H1 (cell line): ENCODE measurements at places on chromosomes 12 and 14. TPM values are rescaled to one million over a fixed set of nuclear protein-coding genes. Genes with fewer than 3 reads are reported as not detected.

- peak; percentile 33 for DNase-seq
These were observed 508.6 kb downstream of the FLRT2 start for GRCh38 chr14:86038387-86039042.

DNA sequence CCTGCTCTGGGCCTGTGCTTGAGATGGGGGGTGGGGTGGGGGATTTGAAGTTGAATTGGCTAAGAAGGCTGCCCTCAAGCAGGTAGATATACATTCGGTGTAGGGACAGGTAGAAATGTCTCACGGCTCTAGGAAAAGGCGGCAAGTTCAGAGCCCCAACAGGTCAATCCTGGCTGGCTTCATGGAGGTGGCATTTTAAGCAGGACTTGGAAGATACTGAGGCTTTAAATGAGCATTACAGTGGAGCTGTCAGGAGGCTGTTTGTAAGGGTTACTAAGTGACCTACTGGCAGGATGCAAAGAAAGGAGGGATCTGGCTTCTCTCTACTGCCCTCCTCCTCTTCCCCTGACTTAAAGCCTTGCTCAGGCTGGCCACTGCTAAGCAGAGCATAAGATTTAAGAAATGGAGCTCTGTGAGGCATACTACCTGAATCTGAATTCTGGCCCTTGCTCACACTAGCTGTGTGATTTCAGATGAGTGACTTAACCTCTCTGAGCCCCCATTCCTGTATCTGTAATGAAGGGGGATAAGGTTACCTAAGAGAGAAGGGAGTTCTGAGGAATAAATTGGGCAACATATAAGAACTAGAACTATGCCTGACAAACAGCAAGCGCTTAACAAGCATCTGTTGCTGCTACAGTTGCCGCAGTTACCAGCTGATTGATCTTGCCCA, 61.6 kb downstream of the SLC24A4 start:
- no peak for DNase-seq

GRCh38 chr12:106147956-106148355, 9.2 kb upstream of the NUAK1 start:
- DNase-seq, result no peak

DNA sequence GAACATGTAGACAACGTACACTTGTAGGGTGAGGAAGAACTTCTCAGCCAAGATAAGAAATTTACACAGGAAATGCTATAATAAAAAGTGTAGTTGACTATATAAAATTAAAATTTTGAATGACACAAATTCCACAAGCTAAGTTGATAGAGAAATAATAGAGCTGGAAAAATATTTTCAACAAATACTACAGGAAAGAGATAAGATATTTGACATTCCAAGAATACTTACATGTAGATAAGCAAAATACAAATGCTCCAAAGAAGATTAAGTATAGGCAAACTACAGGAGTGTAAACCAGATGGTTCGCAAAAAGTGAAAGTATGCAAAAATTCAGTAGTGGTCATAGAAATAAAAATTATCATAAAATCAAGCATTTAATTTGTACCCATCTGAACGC, 49.2 kb upstream of the ANP32D start:
- DNase-seq, result no peak

GRCh38 chr14:89245802-89246201, 171.2 kb downstream of the FOXN3 start:
- no peak for DNase-seq

DNA sequence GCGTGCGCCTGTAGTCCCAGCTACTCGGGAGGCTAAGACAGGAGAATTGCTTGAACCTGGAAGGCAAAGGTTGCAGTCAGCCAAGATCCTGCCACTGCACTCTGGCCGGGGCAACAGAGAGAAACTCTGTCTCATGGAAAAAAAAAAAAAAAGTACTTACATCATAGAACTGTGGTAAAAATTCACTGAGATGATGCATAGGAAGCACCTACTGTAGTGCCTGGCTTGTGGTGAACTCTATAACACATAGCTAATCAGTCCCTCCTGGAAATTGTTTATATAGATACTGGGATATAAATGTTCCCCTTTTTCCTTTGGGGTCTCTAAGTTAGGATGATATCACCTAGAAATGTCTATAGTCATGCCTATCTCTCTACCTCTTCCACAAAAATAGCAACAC, 89.7 kb upstream of the CPM start:
- no peak for DNase-seq

DNA sequence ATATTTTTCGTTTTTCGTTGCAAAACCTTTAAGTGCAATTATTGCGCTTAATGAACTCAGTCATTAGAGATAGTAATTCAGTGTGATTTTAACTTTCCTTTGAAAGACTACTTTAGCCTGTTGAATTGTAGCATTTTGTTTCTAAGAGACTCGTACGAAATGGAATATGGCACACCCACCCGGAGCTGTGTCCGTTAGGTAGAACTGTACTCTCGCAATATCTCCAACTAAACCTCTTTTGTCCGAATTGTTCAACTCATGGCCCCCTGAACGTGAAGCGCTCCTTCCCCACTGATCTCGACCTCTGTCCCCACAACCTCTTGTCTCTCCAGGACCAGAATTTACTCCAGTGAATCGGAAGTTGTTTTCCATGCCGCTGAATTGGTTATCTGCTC, 800 bp downstream of the PCNX4 start:
- DNase-seq, result no peak

DNA sequence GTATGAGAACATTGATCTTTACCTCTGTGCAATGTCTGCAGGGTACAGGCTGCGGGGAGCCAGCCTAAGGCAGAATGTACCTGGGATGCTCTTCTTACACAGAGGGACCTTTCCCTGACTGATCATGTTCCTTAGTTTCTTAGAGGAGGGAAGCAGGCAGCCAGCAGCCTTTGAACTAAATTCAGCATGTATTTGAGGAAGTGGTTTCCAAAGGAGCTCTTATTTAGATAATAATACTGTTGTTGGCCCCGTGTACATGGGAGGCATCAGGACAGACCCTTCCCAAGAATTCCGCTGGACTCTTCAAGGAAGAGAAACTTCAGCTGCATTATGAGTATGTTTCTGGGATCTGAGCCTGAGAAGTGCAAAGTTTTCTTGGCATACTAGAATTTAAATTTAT, 98.8 kb downstream of the CCDC92 start:
- DNase-seq, result no peak

- peak; percentile 41 for DNase-seq
These were observed 22.8 kb downstream of the CEP170B start for GRCh38 chr14:104887623-104888488.

The CTSG gene
- polyA plus RNA-seq, result not detected in 2 replicates

The SMIM41 gene
- 0.91 and 0.98 TPM in 2 replicates for polyA plus RNA-seq

The NAV3 gene
- 0.41 and 0.47 TPM in 2 replicates for polyA plus RNA-seq

The NKX2-8 gene
- not detected in 2 replicates for polyA plus RNA-seq

The KRT77 gene
- 0.02 TPM in 2 replicates for polyA plus RNA-seq

The CCDC177 gene
- polyA plus RNA-seq, result 0.62 and 1.4 TPM in 2 replicates

The ANO2 gene
- polyA plus RNA-seq, result 1.7 and 1.9 TPM in 2 replicates

The DCAF4 gene
- 17.0 and 26.3 TPM in 2 replicates for polyA plus RNA-seq

The SMAGP gene
- 12.7 and 13.9 TPM in 2 replicates for polyA plus RNA-seq

The PRPH gene
- 0.79 and 1.1 TPM in 2 replicates for polyA plus RNA-seq

The TEX22 gene
- 0.24 and 0.67 TPM in 2 replicates for polyA plus RNA-seq
